ENCODE measurements at places on chromosomes 1 and 21.

GRCh38 chr1:213376862-213377372 is 325.9 kb downstream of the RPS6KC1 start:
- no peak for DNase-seq

DNA sequence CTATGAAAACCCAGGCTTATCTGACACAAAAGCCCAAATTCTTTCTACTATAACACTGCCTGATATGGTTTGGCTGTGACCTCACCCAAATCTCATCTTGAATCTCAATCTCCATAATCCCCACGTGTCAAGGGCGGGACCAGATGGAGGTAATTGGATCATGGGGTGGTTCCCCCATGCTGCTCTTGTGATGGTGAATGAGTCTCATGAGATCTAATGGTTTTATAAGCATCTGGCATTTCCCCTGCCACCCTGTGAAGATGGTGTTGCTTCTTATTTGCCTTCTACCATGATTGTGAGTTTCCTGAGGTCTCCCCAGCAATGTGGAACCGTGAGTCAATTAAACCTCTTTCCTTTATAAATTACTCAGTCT is 123.3 kb upstream of the USP24 start:
- DNase-seq = no peak

- peak; percentile 83 for DNase-seq
Measured at GRCh38 chr1:244460197-244460596, 876 bp upstream of the CATSPERE start.

GRCh38 chr1:44108241-44108640 is 10.4 kb upstream of the KLF17 start:
- DNase-seq = no peak

DNA sequence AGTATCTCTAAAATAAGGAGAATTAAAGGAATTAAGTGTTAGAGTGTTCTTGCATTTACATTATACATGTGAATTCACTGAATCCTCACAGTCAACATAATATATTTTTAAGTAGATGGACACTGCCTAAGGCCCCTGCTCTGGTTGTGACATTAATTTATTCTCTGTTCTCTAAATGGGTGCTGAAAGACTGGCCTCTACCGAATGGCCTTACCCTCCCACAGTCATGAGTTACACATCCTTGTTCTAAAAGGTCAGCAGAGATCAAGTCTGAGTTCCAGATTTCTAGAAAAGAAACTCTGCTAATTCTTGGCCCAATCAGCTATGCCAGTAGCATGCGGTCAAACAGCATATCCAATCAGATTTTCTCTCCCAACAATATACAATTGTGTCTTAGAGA is 193.2 kb downstream of the TM2D1 start:
- DNase-seq = no peak

- no peak for DNase-seq
Measured at GRCh38 chr1:174742805-174743653, 256.7 kb upstream of the CACYBP start.

DNA sequence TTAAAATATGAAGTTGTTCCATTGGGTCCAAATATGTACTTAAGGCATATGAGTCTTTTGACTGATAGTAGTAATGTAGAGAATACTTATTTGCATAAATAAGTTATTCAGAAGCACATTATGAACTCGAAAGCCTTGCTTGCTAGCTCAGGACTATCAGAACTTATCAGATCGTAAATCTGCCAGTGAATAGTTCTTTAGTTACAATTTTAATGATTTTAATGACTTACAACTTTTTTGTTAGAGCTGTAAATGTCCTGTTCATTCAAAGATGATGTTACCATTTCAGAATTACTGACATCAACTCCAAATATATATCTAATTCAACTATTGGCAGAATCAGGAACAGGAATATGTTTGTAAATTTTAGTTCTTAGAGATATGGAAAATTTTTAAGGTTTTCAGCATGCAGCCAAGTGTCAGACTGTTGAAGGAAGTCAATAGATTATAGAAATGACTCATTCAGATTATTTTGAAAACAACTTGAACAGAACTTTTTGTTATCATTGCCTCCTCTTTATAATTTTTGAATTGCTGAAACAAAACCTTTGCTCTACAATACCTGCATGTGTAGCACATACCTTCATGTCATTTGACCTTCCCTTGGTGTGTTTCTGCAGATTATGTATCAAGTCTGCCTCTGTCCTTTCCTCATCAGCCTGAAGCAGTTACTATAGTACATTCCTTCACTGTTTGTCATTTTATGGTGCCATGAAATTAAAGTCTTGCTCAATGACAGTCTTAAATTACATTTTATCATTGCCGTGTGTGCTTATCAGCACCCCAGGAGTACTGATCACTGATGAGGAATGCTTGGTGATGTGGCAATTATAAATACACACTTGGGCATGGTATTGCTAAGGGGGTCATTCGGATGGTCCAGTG is 44.9 kb downstream of the LRRC8D start:
- DNase-seq = peak; percentile 50

DNA sequence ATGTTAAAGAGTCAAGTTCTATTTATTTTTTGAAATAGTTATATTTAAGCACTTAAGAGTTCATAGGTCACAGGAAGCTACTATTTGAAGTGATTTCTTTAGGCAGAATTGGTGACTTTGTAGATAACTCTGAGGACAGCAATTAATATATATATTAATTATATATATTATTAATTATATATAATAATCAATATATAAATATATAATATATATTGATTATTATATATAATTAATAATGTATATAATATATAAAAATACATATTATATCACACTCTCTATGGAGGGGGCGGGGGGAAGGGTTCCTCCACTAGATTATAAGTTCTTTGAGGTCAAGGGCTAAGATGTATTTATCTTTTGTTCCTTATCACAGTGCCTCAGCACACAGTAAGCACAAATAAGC is 308.6 kb downstream of the KCTD3 start:
- DNase-seq = no peak

GRCh38 chr1:201793306-201793925 is 35.5 kb upstream of the IPO9 start:
- no peak for DNase-seq

- no peak for DNase-seq
Measured at GRCh38 chr1:243346016-243346415, 90.2 kb downstream of the SDCCAG8 start.

- no peak for DNase-seq
Measured at GRCh38 chr1:64150266-64150665, 53.2 kb upstream of the UBE2U start.

DNA sequence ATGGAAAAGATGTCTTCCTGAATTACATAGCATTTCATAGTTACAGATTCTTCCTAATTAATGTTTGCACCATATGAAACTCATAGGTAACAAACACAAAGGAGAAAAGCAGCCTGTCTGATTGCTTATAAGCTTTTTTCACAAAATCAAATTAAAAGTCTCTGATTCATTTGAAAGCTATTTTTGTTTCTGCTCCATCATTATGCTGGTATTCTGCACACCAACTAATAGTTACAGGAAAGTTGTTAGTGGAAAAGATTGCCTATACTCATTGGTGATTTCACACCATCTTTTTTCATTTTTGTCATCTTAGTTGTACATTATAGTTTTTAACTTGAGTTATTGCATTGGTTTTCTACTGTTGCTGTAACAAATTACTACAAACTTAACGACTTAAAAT is 70.0 kb downstream of the PRKAA2 start:
- DNase-seq = peak; percentile 1
